ENCODE measurements at places on chromosomes 2 and 18. TPM values are rescaled to one million over a fixed set of nuclear protein-coding genes. Genes with fewer than 3 reads are reported as not detected.

The TXNDC2 gene
- not detected for total RNA-seq

The UGT1A7 gene
- not detected for total RNA-seq

The TRABD2A gene
- total RNA-seq = 1.7 TPM

The RGPD4 gene
- not detected for total RNA-seq

The DARS1 gene
- 44.1 TPM for total RNA-seq

The HIBCH gene
- total RNA-seq = 19.7 TPM
